ENCODE measurements at places on chromosomes 12 and 14.

DNA sequence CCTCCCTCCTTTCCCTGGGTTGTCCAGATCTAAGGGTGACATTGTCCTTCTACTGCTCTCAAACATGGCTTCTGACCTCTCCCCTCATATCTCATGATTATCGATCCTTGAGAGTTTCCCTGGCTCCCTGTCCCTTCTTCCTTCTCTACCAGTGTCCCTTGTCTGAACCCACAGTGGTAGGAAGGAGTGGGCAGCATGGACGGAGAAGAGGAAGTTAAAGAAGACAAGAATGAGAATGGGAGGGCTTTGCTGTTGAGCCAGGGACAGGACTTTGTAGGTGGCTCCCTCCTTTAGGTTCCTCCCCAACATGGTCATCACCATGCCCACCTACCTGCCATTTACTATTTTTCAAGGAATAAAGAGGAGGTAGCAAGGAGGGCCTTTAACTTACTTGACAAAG, 166.7 kb downstream of the TMEM117 start:
- DNase-seq, result no peak

GRCh38 chr12:57739387-57739786, 845 bp upstream of the AGAP2 start:
- DNase-seq, result no peak

DNA sequence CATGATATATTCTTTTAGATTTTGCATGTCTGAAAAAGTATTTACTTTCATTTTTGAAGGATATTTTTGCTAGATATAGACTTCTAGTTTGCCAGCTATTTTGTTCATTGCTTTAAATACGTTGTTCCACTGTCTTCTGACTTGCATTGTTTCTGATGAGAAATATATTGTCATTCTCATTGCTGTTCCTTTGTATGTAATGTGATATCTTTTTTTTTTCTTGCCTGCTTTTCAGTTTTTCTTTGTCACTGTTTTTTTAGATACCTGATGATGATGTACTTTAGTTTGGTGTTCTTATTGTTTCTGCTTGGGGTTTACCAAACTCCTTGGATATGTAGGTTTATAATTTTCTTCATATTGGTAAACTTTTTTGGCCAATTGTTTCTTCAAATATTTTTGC, 107.9 kb downstream of the SNAPC1 start:
- no peak for DNase-seq

- DNase-seq, result peak; percentile 34
These were observed 22.5 kb downstream of the TESC start for GRCh38 chr12:117076410-117077372.

DNA sequence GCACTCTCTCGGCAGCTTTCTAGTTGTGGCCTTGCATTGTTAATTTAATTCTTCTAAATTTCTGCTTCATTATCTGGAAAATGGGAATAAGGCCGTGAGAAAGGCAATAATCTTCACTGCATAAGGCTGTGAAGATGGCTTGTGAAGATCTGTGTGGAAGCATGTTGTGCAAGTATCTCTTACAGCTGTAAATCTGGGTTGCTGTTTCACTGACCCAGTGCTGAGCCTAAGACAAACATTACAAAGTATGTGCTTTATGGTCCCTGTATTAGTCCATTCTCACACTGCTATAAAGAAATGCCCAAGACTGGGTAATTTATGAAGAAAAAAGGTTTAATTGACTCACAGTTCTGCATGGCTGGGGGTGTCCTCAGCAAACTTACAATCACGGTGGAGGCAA, 101.0 kb upstream of the PTPRR start:
- DNase-seq, result no peak

GRCh38 chr14:28875934-28876571, 109.5 kb downstream of the FOXG1 start:
- no peak for DNase-seq

DNA sequence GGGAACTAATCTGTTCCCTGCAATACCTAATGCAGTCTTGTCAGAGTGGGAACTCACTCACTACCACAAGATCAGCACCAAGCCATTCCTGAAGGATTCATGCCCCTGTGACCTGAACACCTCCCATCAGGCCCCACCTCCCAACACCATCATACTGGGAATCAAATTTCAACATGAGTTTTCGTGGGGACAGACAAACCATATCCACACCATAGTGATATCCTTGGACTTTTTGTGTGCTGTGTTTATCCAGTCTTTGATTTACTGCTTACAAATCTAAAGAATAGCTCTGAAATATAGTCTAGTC, 243.5 kb downstream of the FBXL14 start:
- DNase-seq, result no peak

DNA sequence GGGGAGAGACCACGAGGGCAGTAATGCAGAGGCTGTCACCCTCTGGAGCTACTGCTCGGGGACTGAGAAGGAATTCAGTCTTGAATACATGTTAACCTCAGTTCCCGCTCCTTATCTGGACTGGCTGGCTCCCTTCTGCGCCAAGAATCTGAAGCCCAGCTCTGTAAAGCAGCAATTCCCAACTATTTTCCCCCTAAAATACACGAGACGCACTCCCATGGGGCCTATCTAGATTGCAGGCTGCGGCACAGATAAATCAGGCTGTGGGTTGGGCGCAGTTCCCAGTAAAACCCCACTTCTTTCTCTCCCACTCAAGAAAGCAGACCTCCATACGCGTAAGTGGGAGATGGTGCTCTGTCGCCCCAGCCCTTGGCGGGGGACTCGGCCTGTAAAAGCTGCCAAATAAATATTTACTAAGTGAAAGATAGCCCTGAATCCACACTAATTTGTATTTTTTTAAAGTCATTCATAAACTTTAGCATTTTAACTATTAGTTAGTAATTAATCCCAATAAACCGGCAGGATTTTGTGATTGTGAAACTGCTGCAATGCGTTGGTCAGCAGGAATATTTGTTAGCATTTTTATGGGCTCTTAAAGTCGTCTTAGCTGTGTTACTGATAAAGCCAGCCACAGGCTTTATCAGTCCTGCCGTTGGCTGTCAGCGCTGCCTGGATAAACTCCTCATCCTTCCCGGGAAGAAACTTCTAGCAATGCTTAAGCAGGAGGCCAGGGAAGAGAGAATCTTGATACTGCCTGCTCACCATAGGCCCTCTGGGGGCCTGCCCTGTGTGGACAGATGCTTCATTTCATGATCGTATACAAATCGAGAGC, 17.8 kb downstream of the FBXL14 start:
- peak; percentile 97 for DNase-seq

- DNase-seq, result no peak
These were observed 4.8 kb downstream of the SYNE3 start for GRCh38 chr14:95511687-95512086.

GRCh38 chr12:111398530-111398929, 7.2 kb upstream of the SH2B3 start:
- no peak for DNase-seq

GRCh38 chr14:81269100-81269978, 48.6 kb upstream of the GTF2A1 start:
- DNase-seq, result peak; percentile 75

DNA sequence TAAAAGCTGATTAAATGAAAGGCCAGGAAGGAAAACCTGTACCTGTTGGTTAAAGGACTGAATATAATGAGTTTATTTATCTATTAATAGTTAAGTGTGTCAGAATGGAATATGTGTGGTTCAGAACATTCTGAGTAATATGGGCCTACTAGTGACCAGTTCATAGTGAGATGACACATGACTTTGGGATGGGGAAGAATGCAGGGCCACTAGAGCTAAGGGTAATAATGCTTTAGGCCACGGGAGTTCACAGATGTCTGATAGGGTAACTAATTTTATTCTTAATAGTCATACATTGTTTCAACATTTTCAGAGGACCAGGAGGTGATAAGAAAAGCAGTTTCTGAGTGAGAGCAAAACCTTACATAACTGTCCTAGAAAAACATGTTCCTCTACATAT, 247.8 kb upstream of the OR4E1 start:
- no peak for DNase-seq

- DNase-seq, result no peak
These were observed 185.8 kb downstream of the SLC15A4 start for GRCh38 chr12:128637642-128638606.

DNA sequence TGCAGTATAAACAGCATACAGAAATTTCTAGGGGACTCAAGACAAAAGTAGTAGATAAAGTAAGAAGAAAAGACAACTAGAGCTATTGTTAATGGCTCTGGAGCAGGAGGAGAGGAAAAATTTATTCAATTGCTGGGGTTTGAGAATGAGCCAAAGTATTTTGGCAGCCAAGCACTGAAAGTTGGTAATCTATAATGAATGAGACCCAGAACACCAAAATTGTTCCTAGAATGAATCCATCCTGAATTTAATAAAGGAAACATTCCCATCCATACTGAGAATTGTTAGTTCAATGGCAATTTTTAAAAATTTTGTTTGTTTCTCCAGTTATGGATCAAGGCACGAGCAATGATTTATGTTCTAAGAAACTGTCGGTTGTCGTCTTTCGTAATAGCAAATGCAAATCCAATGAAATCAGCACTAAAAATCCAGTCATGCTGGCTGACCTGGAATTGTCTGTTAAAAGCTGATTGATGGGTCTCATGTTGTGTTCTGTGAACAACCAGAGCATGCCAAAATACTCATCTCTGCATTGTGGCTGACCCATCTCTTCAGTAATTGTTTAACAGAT, 170.9 kb upstream of the LMNTD1 start:
- DNase-seq, result no peak

All from lung (tissue), 17 donors.